Activated T-helper 2 cell treated with anti-CD3 and anti-CD28 coated beads, Interferon-gamma antibody, Interleukin-2, Interleukin-4, amounts not matched to agents 10 μg/mL and 5 μg/mL and 100 μg/mL, durations not matched to agents 14 hours and 24 hours and 36 hours (primary cell): ENCODE measurements at places on chromosomes 3 and 15.

DNA sequence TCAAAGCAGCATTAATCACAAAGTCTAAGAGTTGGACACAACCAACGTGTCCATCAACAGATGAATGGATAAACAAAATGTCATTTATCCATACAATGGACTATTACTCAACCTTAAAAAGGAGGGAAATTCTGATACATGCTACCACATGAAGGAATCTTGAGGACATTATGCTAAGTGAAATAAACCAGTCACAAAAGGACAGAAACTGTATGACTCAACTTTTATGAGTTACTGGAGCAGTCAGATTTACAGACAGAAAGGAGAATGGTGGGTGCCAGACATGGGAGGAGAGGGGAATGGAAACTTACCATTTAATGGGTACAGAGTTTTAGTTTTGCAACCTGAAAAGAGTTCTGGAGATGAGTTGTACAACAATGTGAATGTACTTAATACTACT lies 43.0 kb upstream of the SEC13 start:
- H3K27ac ChIP-seq = peak overlapping the region; percentile 43
- H3K4me3 ChIP-seq = no peak overlapping the region
- no peak for DNase-seq
- peaks cover 1% of the 10 kb centered on the region for H3K27me3 ChIP-seq
- peaks cover 25% of the 10 kb centered on the region for H3K4me1 ChIP-seq

- no peaks in the 10 kb centered on the region for H3K27me3 ChIP-seq
- no peak for DNase-seq
- no peak overlapping the region for H3K4me3 ChIP-seq
- peaks cover 93% of the 10 kb centered on the region for H3K36me3 ChIP-seq
These were observed 5.6 kb downstream of the ZBED2 start for GRCh38 chr3:111589303-111590142.

- no peaks in the 10 kb centered on the region for H3K27me3 ChIP-seq
- H3K4me1 ChIP-seq = peaks cover 68% of the 10 kb centered on the region
- H3K36me3 ChIP-seq = peaks cover 74% of the 10 kb centered on the region
- peak overlapping the region; percentile 95 for H3K4me3 ChIP-seq
- H3K27ac ChIP-seq = peak overlapping the region; percentile 93
These were observed 4.5 kb downstream of the HEMK1 start for GRCh38 chr3:50573566-50574443.

GRCh38 chr3:195863121-195864061 lies 45.0 kb downstream of the TNK2 start:
- peak; percentile 50 for DNase-seq
- peaks cover 5% of the 10 kb centered on the region for H3K4me1 ChIP-seq
- peak overlapping the region; percentile 49 for H3K27ac ChIP-seq
- no peak overlapping the region for H3K4me3 ChIP-seq
- H3K36me3 ChIP-seq = peaks cover 16% of the 10 kb centered on the region

- H3K4me1 ChIP-seq = peaks cover 16% of the 10 kb centered on the region
- peaks cover 8% of the 10 kb centered on the region for H3K36me3 ChIP-seq
- H3K27me3 ChIP-seq = no peaks in the 10 kb centered on the region
- no peak for DNase-seq
- no peak overlapping the region for H3K27ac ChIP-seq
These were observed 4.0 kb downstream of the GLYCTK start for GRCh38 chr3:52291508-52292181.

GRCh38 chr3:16511681-16512434 lies 1.6 kb downstream of the RFTN1 start:
- DNase-seq = peak; percentile 72
- peak overlapping the region; percentile 91 for H3K4me3 ChIP-seq
- peaks cover 72% of the 10 kb centered on the region for H3K4me1 ChIP-seq
- peaks cover 38% of the 10 kb centered on the region for H3K36me3 ChIP-seq

- H3K27ac ChIP-seq = no peak overlapping the region
- H3K4me3 ChIP-seq = no peak overlapping the region
- H3K27me3 ChIP-seq = peaks cover 12% of the 10 kb centered on the region
- H3K36me3 ChIP-seq = no peaks in the 10 kb centered on the region
These were observed 94.7 kb downstream of the IL5RA start for GRCh38 chr3:3015185-3016089.

DNA sequence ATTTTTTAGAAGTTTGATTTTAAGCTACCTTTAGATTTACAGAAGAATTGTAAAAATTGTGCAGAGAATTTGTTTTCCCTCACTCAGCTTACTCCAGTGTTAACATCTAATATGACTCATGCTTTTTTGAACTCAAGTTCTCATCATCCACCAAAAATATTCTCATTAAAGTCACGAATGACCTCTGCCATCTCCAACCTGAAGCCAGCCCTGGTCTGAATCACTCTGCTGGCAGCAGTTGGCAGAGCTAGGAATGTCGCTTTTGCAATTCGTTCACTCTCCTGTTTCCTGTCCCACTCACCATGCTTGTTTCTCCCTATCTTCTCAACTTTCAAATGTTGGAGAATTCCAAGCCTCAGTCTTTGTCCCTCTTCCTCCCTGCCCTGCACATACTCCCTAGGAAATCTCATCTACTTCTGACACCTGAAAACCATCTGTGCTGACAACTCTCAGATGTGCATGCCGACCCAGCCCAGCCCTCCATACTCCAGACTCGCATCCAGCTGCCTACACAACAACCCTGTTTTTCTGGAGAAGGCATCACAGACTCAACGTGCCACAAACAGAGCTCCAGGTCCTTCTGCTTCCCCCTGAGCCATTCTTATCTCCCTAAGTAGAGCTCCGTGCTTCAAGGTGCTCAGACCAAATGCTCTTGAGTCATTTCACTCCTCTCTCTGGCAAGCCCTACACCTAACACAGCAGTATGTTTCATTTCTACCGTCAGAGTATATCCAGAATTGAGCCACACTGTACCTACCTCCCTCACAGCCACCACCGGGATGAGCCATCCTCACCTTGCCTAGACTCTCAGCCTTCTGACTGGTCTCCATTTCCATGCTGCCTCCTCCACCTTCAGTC lies 24.9 kb downstream of the PRR23E start:
- peaks cover 15% of the 10 kb centered on the region for H3K27me3 ChIP-seq
- H3K27ac ChIP-seq = no peak overlapping the region
- no peaks in the 10 kb centered on the region for H3K4me1 ChIP-seq
- DNase-seq = no peak
- H3K36me3 ChIP-seq = no peaks in the 10 kb centered on the region

DNA sequence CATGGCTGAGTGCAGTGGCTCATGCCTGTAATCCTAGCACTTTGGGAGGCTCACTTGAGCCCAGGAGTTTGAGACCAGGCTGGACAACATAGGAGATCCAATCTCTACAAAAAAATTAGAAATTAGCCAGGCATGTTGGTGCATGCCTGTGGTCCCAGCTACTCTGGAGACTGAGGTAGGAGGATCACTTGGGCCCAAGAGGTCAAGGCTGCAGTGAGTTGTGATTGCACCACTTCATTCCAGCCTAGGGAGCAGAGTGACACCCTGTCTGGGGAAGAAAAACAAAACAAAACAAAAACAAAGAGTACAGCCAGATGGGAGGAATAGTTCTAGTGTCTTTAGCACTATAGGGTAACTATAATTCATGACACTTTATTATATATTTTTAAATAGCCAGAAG lies 26.2 kb upstream of the COMMD4 start:
- H3K27ac ChIP-seq = no peak overlapping the region
- peaks cover 3% of the 10 kb centered on the region for H3K4me1 ChIP-seq
- no peak overlapping the region for H3K4me3 ChIP-seq
- H3K27me3 ChIP-seq = peaks cover 39% of the 10 kb centered on the region

DNA sequence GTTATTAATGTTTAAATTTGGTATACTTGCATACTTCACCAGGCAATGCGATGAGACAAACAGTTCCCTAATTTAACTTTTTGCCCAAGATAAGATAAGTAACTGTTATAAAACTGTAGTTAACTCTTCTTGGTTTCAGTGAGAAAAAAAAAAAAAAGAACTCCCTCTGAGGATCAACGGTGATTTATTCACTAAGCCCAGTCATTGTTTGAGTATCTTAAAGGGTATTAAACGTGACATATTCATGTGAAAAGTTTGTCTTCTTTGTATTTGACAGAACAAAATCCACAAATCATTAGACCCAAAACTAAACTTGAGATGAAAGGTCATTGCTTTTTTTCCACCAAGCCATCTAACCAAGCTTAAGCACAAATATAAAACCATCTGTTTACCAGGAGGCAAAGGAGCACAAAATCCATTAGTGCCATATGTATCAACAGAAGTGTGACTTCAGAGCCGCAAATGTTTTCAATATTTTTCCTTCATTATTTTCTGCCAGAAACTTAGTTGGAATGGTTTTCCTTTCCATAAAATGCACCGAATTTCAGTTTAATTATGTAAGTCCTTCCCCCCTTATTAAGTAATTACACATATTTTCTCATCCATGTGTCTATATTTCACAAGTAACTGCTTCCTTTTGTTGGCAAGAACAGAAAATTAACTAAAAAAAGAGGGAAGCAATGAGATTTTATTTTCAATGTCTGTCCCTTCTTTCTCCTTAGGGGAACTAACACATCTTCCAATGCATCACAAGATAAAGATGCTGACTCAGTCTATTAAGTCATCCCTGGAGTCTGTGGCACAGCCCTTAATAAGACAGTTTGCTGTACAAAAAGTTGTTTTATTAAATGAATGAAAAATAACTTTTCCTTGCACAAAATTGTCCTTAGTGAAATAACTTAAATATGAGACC lies 92.2 kb upstream of the RAP2B start:
- no peak overlapping the region for H3K27ac ChIP-seq
- no peaks in the 10 kb centered on the region for H3K27me3 ChIP-seq
- no peaks in the 10 kb centered on the region for H3K36me3 ChIP-seq
- DNase-seq = no peak

DNA sequence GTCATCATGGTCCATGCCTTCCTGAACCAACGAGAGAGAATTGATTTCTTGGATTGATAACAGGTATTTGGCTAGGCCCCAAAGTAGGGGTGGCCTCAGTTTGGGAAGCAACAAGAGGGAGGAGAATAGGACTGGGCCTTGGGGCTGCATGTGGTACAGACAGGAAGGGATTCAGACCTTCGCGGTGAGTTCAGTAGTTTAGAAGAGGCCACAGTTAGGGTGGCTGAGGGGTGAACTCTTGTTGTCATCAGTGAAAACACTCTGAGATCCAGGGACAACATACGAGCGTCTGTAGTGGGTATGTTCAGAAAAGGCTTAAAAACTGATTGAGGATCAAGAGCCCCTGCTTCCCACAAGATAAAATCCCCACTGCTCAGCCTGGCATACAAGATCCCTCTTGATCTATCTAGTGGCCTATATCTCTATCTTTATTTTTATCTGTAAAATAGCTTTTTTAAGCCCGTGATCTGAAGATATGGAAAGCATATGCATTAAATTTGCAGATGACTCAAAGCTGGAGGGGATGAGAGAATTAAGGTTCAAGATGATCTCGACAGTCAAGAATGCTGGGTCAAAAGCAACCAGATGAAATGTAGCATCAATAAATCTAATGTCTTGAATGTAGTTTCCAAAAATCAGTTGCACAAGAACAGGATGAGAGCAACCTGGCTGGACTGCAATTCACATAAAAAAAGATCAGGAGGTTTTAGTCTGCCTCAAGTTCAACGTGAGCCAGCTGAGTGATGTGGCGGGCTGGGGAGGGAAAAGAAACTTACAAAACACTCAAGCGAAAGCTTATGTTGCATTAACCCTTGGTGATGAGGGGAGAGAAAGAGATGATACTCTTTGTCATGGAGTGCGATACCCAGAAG lies 221.1 kb upstream of the TLE3 start:
- peaks cover 19% of the 10 kb centered on the region for H3K27me3 ChIP-seq
- H3K27ac ChIP-seq = no peak overlapping the region
- no peak for DNase-seq
- H3K4me3 ChIP-seq = no peak overlapping the region
- peaks cover 1% of the 10 kb centered on the region for H3K4me1 ChIP-seq

GRCh38 chr15:69170597-69170996 lies 10.2 kb downstream of the GLCE start:
- peaks cover 9% of the 10 kb centered on the region for H3K27me3 ChIP-seq
- no peaks in the 10 kb centered on the region for H3K4me1 ChIP-seq
- no peak overlapping the region for H3K4me3 ChIP-seq
- no peak overlapping the region for H3K27ac ChIP-seq
- no peak for DNase-seq

GRCh38 chr3:155766206-155766605 lies 21.3 kb upstream of the PLCH1 start:
- no peak overlapping the region for H3K4me3 ChIP-seq
- no peak for DNase-seq
- no peaks in the 10 kb centered on the region for H3K27me3 ChIP-seq
- H3K27ac ChIP-seq = no peak overlapping the region
- H3K36me3 ChIP-seq = peaks cover 4% of the 10 kb centered on the region

GRCh38 chr3:114205541-114205940 lies 26.7 kb upstream of the DRD3 start:
- H3K27me3 ChIP-seq = no peaks in the 10 kb centered on the region
- no peak for DNase-seq
- no peak overlapping the region for H3K27ac ChIP-seq
- H3K36me3 ChIP-seq = no peaks in the 10 kb centered on the region
- H3K4me1 ChIP-seq = peaks cover 11% of the 10 kb centered on the region

- H3K27me3 ChIP-seq = no peaks in the 10 kb centered on the region
- DNase-seq = no peak
- peaks cover 30% of the 10 kb centered on the region for H3K36me3 ChIP-seq
- H3K4me1 ChIP-seq = peaks cover 54% of the 10 kb centered on the region
- H3K4me3 ChIP-seq = no peak overlapping the region
These were observed 99.9 kb downstream of the ITPR1 start for GRCh38 chr3:4593014-4593413.

DNA sequence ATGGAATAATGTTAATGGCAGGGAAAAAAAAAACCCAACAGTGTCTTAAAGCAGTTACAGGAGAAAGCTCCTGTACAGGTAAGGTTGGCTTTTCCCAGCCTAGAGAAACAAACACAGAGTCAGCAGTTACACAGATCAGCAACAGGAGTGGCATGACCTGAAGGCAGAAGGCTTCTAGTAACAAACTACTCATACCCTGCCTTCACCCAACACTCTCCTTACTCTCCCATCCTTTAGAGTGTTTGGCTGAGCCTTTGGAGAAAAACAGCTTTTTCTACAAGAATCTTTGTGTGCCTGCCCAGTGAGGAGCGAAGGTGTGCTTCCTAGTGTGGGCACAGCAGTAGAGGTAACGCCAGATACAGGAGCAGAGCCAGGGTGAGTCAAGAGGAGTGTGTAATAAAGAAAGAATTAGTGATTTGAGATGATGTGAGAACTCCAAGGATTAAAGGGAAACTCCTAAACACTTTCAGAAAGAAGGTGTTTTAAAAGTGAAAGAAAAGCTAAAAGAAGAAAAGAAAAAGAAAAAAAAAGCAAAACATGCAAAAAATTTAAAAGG lies 152.7 kb downstream of the POLR2M start:
- peaks cover 2% of the 10 kb centered on the region for H3K4me1 ChIP-seq
- H3K27ac ChIP-seq = no peak overlapping the region
- no peak overlapping the region for H3K4me3 ChIP-seq
- no peak for DNase-seq
- no peaks in the 10 kb centered on the region for H3K36me3 ChIP-seq

GRCh38 chr3:23377928-23378672 lies 175.0 kb downstream of the UBE2E2 start:
- H3K27ac ChIP-seq = no peak overlapping the region
- peaks cover 2% of the 10 kb centered on the region for H3K4me1 ChIP-seq
- H3K36me3 ChIP-seq = no peaks in the 10 kb centered on the region

GRCh38 chr3:136305879-136306278 lies 55.7 kb downstream of the PCCB start:
- peaks cover 3% of the 10 kb centered on the region for H3K4me1 ChIP-seq
- no peak overlapping the region for H3K27ac ChIP-seq
- no peak overlapping the region for H3K4me3 ChIP-seq
- no peak for DNase-seq
- peaks cover 12% of the 10 kb centered on the region for H3K36me3 ChIP-seq
